ENCODE measurements at places on chromosomes 7 and 10. TPM values are rescaled to one million over a fixed set of nuclear protein-coding genes. Genes with fewer than 3 reads are reported as not detected.

- no peak for DNase-seq
These were observed 19.5 kb downstream of the AGR2 start for GRCh38 chr7:16785321-16785720.

- DNase-seq: no peak
These were observed 59.9 kb downstream of the PRKCQ start for GRCh38 chr10:6520138-6520537.

DNA sequence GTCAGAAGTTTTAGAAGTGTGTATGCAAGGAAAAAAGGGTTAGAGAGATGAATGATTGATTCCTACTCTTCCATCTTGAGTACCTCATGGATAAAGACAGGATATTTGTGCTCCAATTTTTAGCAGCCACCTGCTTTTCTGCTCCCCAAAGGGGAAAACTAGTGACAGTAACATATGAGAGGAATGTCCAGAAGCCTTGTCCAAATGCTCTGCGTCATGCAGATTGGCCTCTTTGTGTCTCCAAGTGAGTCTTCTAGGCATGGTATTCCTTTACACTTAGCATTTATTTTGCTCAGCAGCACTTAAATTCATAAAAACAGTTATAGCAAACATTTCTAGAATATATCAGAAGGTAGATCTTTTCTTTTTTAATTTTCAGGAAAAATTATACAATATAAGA is 306.8 kb downstream of the CNTNAP2 start:
- DNase-seq: no peak

DNA sequence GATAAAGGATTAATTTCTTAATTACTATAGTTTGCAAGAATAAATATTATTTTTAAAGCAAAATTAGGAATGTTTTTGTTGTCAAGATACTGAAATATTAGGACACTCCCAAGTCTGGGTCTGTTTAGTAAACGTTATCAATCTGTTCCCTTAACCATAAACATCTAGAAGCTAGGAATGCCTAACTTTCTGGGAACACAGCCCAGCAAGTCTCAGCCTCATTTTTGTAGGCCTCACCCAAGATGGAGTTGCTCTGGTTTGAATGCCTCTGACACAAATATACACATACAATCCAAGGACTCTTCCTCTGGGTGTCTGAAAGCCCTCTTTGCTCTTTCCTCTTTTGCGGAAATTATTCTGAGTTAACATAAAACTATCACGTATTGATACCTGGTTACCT is 487.4 kb upstream of the CELF2 start:
- DNase-seq: no peak

- DNase-seq: no peak
These were observed 138.0 kb downstream of the ZFAND4 start for GRCh38 chr10:45534572-45534971.

GRCh38 chr7:106767078-106767477 is 98.0 kb upstream of the PIK3CG start:
- DNase-seq: no peak

DNA sequence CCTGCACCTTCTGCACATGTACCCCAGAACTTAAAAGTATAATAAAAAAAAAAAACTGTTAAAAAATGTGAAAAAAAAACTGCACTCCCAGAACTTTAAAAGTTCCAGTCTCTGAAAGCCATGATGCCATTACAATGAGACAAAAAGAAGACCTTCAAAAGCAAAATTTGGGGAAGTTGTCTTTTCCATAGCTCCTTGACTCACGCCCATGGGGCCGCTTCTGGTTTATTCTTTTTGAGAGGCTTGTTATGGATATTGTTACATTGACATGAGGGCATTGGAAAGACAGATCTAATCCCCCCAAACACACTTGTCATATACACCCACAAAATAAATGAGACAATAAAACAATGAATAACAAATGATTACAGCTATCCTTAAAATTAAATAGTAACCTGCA is 798 bp downstream of the BLNK start:
- no peak for DNase-seq

DNA sequence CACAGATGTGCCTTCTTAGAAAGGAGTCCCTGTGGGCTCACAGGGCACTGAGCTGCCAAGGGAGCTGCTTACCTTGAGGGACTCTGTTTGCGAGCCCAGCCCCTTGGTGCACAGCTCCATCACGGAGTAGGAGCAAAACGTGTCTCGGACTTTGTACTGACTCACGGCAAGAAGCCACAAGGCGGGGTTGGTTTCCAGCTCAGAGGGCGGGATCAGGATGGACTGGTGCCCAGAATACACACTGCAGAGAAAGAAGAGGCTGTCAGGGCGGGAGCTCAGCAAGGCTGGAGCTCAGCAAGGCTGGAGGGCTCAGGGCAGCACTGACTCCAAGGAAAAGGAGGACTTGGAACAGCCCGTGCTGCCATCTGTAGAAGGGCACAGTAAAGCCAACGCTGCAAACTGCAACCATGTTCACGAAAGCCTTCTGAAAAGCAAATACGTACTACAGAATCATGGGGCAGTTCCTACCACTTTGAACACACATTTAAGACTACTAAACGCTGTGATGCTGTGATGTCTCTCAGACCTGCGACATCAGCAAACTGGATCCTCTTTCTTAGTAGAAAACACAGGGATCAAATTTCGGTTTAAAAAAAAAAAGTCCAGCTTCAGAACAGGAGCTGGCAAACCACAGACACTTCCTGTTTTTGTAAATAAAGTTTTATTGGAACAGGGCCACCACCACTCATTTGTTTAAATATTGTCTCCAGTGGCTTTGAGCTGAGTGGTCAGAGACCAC is 194.3 kb downstream of the ZMYND11 start:
- peak; percentile 81 for DNase-seq

DNA sequence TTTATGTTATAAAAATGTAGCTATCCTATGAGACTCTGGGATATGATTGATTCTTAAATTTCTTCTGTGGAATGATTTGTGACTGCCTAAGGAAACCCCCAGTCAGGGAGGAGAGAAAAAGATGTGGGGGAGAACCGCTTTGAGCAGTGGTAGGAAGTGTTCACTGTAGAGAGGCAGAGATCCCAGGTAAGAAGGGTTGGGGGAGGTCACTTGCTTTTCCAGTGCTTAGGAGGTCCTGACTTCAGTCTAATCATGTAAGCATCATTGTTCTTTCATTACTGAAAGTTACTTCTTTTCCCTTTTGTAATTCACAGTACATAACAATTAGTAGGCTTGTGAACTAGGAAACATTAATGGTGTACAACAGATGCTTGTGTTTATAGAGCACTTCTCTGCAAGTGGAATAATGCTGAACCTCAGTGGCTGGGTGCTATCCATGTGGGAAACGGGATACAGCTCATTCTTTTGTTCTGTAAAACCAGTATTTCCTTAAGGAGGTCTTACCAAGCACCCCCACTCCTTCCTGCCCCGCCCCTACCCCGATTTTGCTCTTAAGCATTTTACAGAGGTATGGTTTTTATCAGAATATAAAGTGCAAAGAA is 165.4 kb downstream of the ST7 start:
- DNase-seq: no peak

Gene PON1
- 0.10 TPM for total RNA-seq

Gene METTL27
- total RNA-seq: 3.2 TPM

Gene INTS15
- 16.2 TPM for total RNA-seq

Gene MACC1
- 7.1 TPM for total RNA-seq

Gene PRSS2
- total RNA-seq: not detected

Gene CALN1
- 2.6 TPM for total RNA-seq

Gene CYP3A4
- 2.6 TPM for total RNA-seq

Gene IL2RA
- 0.30 TPM for total RNA-seq
